Activated naive CD8-positive, alpha-beta T cell treated with anti-CD3 and anti-CD28 coated beads, Interleukin-2, amount 50 U/mL, for 24 hours (primary cell): ENCODE measurements at places on chromosomes 12 and 14.

DNA sequence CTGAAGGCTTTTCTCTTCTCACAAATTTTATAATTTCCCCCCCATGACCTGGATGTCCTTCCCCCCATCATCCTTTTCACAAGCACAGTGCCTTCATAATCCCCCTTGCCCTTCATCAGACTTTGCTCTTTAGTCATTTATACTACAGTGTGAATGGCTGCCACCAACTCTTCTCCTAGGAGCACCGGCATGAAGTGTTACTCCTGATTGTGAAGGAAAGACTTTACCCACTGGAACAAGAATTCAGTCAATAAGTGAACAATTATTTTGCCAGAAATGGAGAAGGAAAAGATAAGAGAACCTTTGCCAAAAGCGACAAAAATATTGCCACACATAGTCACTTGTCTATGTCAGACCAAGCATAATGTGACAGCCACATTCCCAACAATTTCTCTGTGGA, 5.0 kb downstream of the SERPINA9 start:
- no peak overlapping the region for H3K27ac ChIP-seq
- no peaks in the 10 kb centered on the region for H3K4me1 ChIP-seq
- peaks cover 5% of the 10 kb centered on the region for H3K27me3 ChIP-seq
- H3K36me3 ChIP-seq: no peaks in the 10 kb centered on the region

DNA sequence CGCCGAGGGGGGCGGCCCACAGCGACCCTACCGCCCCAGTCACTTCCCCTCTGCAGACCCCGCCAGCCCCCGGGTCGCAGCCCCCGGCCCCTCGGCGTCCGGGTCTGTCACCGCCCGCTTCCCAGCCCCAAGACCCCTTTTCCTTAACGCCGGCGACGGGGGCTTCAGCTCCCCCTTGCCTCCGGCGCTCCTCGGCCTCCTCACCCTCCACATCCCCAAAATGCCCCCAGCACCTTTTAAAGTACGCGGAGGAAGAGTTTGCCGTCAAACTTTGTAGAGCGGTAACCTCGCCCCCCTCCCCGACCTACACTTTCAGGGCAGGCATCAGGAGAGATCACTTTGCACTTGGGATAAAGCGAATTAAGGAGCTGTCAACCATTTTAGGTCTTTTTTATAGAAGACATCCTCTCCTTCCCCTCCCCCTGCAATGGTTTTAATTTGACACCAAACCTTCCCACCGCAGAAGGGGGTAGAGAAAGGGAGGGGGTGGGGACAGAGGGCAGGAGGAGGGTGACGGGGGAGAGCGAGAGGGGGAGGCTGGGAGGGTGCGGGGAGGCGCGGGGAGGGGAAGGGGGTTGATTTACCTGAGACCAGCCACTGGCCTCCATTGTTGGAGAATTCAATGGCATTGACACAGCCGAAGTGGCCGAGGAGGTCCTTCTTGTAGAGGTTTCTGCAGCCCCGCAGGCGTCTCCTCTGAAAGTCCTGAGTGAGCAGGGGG, 578 bp downstream of the DCAF5 start:
- H3K36me3 ChIP-seq: peaks cover 11% of the 10 kb centered on the region
- no peak for DNase-seq
- no peaks in the 10 kb centered on the region for H3K27me3 ChIP-seq

DNA sequence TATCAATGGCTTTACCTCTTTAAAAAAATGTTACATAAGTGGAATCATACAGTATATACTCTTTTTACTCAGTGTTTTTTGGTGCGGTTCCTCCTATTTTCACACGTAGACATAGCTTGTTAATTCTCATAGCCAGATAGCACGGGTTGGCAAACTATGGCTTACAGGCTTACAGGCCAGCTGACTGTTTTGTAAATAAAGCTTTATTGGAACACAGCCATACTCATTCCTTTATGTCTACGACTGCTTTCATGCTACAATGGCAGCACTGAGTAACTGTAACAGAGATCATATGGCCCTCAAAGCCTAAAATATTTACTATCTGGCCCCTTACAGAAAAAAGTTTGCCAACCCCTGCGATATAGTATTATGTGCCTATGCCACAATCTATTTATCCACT, 5.8 kb upstream of the DAAM1 start:
- peaks cover 6% of the 10 kb centered on the region for H3K4me1 ChIP-seq
- DNase-seq: no peak
- no peak overlapping the region for H3K27ac ChIP-seq
- H3K27me3 ChIP-seq: peaks cover 16% of the 10 kb centered on the region
- H3K36me3 ChIP-seq: no peaks in the 10 kb centered on the region

- H3K36me3 ChIP-seq: no peaks in the 10 kb centered on the region
- H3K27ac ChIP-seq: no peak overlapping the region
- H3K4me3 ChIP-seq: no peak overlapping the region
- H3K27me3 ChIP-seq: peaks cover 6% of the 10 kb centered on the region
- H3K4me1 ChIP-seq: no peaks in the 10 kb centered on the region
These were observed 136.1 kb downstream of the ANO2 start for GRCh38 chr12:5808981-5809380.
